Stimulated activated CD4-positive, alpha-beta T cell treated with anti-CD3 and anti-CD28 coated beads, TNF-alpha, amount 100 ng/mL, for 24 hours (primary cell): ENCODE measurements at places on chromosomes 16 and 17.

GRCh38 chr17:34519282-34519681, 60.1 kb upstream of the TMEM132E start:
- DNase-seq = no peak

- no peak for DNase-seq
These were observed 6.2 kb upstream of the CYB561 start for GRCh38 chr17:63452046-63452961.

DNA sequence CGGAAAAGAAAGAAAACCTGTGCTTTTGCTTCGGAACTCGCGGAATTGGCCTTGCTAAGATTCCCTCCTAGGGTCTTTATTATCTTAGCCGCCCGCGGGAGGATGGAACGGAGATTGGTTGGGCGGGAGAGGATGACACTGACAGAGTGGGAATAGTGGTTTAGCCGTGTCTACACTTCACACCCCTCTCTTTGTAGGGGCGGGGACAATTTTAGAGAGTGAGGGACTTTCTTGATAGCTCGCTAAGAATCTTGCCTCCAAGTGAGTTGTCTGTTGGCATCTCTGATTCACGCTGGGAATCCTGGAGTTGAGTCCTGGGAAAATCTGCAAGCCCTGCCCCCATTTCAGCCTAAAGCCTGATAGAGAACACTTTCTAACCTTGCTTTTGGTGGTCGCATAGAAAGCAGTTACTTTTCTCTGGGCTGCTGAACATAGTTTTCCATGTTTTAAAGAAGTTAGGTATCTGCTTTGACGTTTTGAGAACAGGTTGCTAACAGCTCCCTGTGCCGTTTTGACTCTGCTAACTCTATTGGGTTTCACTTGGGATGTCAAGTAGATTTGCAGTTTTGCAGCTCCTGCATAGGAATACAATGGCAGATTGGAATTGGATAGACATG, 697 bp downstream of the NOL11 start:
- DNase-seq = peak; percentile 17

GRCh38 chr17:42985225-42985624, 4.9 kb downstream of the RUNDC1 start:
- no peak for DNase-seq

GRCh38 chr16:30051518-30051917, 14.0 kb upstream of the ALDOA start:
- DNase-seq = no peak

DNA sequence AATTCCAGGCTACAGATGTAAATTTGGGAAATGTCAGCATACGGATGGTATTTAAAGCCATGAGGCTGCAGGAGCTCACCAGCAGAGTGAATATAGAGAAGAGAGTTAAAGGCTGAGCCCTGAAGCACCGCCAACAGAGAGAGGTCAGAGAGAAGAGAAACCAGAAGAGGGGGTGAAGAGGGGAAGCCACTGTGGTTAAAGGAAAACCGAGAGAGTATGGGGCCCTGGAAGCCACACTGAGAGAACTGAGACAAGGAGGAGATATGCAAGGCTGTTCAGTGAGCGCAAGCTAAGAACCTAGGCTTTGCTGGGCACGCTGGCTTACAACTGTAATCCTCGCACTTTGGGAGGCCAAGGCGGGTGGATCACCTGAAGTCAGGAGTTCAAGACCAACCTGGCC, 24.6 kb downstream of the COPRS start:
- DNase-seq = no peak

- DNase-seq = no peak
These were observed 9.8 kb upstream of the C17orf113 start for GRCh38 chr17:42060231-42060630.
